ENCODE measurements at places on chromosomes 2 and 18.

GRCh38 chr18:22223254-22223964 lies 54.0 kb downstream of the GATA6 start:
- no peak for DNase-seq

DNA sequence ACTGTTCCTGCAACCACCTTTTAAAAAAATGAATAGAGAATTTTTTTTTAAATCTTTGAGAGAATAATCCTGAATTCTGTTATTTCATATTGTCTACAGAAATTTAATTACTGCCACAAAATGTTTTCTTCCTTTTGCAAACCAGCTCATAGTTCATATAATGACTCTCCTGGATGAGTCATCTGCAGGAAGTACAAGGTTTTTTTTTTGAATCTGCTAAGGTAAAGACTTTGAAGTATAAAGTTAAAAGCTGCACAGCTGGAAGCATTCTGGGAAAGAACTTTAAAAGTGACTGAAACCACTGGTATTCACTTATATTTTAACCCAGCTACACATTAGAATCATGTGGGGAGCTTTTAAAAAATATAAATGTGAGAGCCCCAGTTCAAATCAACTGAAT lies 25.4 kb downstream of the SESTD1 start:
- DNase-seq, result no peak

DNA sequence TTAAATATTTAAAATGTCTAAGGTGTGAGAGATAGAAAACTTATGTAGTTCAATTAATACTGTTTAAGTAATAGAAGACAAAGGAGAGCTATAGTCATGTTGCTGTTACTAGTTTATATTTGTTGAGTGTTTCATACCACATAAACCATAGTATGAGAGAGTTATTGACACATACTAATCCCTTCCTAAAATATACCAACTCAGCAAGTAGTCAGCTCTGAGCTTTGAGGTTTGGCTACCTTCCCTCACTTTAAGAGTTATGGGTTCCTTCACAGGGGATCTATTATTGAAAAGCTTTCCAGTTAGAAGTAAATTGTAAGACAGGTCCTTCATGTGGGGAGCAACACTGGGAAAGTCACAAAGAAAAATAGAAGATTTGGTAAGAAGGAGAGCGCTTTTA lies 701.6 kb upstream of the ZEB2 start:
- no peak for DNase-seq

DNA sequence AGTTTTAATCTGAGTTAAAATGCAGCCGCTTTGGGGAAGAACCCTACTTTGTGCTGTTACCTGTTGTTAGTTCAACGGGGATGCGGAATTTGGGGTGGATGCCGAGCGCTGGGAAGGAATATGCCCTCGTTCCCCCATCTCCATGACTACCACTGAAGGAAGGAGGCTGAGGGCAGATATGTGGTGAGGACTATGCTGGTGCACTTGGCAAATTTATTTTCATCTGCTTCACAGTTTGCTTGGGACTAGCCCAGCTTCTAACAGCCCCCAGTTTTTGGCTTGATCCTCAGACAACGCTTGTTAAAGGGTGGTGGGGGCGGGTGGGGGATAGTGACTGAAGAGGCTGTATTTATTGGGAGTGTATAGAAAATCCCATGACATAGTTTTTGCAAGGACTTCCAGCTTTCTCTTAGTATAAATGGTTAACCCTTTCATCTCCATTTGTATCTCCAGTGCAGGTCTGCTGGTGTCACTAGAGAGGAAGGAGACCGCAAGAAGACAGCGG lies 100.8 kb downstream of the COLEC12 start:
- no peak for DNase-seq

- no peak for DNase-seq
Observed at GRCh38 chr18:44788334-44788733, 107.6 kb downstream of the SETBP1 start.
